ENCODE measurements at places on chromosomes 16 and 17.

GRCh38 chr16:11682655-11683096 lies 14.4 kb downstream of the SNN start:
- DNase-seq = no peak

DNA sequence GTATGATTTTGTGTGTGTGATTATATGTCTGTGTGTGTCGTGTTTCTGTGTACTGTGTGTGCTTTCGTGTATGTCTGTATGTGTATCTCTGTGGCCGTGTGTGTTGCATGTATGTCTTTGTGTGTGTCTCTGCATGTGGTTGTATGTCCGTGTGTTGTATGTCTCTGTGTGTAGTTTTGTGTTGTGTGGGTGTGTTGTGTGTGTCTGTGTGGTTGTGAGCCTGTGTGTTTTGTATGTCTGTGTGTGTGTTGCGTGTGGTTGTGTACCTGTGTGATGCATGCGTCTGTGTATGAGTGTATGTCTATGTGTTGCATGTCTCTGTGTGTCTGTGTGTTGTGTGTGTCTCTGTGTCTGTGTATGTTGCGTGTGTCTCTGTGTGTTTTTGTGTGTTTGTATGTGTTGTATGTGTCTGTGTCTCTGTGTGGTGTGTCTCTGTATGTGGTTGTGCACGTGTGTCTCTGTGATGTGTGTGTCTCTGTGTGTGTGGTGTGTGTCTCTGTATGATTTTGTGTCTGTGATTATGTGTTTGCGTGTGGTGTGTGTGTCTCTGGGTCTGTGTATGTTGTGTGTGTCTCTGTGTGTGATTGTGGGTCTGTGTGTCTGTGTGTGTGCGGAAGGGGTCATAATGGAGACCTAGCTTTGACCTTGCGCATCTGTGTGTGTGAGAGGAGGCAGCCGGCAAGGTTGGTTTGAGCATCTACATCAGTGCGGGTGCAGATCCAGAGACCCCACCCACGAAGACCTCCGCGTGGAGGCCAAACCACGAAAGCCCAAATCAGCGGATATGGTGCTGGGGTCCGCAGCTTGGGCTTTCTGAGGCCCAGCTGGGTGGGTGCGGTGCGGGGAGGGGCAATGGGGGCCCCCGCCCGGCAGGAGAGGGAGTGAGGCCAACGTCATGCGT lies 212.6 kb upstream of the GSE1 start:
- DNase-seq = no peak

DNA sequence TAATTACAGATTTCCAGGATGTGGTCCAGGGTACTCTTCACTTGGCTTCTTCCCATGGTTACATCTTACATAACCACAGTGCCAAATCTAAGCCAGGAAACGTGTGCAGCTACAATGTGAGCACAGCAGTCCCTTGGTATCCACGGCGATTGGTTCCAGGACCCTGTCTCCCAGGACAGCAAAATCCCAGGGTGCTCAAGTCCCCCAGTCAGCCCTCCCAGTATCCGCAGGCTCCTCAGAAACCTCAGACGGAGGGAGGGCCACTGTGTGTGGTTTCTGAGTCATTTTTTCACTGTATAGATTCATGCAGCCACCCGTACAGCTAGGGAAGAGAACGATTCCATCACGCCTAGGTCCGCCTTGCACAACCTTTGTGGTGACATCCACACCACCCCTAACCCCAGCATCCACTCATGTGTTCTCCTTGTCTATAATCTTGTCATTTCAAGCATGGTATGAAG lies 11.1 kb upstream of the ATP2C2 start:
- no peak for DNase-seq

- no peak for DNase-seq
These were observed 1.1 kb upstream of the KIFC3 start for GRCh38 chr16:57803134-57803990.

DNA sequence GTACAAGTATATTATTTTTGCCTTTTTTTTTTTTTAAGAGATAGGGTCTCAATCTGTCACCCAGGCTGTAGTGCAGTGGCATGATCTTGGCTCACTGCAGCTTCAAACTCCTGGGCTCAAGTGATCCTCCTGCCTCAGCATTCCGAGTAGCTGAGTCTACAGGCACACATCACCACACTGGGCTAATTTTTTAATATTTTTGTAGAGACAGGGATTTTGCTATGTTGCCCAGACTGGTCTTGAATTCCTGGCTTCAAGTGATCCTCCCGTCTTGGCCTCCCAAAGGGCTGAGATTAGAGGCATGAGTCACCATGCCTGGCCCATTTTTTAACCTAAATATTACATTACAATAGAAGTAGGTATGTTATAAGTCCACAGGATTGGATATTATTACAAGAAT lies 3.2 kb downstream of the TERB1 start:
- DNase-seq = no peak

DNA sequence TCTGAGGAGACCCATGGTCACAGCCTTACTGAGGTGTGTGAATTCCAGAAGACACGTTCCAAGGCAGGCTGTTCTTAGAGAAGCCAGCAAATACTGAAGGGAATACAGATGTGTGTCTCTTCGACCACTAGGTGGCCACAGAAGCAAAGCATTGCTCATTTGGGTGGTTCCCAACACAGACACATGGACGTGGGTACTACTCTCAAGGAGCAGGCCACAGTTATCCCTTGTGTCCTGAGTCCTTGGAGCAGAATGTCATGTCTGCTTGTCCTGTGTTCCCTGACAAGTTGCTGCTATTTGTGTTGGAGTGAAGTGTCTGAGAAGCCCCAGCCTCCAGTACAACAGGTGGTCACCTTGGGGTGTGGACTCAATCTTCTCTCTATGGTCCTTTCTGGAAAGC lies 30.3 kb downstream of the HMOX2 start:
- peak; percentile 49 for DNase-seq

DNA sequence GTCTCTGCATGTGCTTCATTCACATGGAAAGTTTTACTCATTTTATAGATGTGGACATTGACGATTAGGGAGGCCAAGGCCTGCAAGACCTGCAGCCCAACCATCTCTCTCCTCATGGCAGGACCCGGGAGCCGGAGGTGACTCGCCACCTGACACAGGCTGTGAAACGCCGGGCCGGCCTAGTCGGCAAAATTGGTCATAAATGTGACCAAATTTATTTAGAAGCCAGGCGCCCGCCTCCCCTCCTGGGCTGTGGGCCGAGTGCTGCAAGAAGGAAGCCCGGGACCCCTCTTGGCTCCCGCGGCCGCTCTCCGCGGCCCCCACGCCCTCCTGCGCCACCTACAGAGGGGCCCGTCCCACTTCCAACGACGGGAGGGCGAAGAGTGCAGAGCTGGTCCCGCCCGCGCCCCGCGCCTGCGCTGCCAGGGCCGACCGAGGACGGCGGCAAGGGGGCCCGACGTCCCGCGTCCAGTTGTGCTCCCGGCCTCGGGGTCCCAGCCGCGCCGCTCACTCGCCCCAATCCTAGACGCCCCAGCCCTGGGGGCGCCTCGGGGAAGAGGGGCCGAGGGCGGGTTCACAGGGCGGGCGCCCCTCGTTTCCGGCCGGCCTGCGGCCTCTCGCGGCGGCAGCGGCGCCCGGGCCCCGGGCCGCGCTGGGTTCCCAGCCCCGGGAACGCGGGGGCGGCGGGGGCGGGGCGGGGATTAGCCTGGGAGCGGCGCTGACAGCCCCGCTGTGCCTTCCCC lies 47.5 kb downstream of the WNT3 start:
- peak; percentile 45 for DNase-seq

DNA sequence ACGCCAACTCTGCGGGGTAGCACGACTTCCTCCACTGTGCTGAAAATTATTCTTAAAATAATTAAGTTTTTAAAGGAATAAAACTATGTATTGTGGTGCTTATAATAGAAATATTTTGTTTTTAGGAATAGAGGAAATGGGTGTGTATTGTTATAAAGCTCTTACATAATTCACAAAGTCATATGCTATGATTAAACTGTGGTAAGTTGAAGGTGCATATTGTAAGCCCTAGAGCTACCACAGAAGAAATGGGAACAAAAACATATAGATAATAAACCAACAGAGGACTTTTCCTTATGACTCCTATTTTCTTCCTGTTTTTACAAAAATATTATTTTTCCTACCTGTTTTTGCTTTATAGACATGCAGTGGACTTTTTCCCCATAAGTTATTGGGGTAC lies 4.3 kb upstream of the SLFN11 start:
- DNase-seq = no peak

- no peak for DNase-seq
These were observed 4.8 kb downstream of the DCAKD start for GRCh38 chr17:45046537-45047125.

DNA sequence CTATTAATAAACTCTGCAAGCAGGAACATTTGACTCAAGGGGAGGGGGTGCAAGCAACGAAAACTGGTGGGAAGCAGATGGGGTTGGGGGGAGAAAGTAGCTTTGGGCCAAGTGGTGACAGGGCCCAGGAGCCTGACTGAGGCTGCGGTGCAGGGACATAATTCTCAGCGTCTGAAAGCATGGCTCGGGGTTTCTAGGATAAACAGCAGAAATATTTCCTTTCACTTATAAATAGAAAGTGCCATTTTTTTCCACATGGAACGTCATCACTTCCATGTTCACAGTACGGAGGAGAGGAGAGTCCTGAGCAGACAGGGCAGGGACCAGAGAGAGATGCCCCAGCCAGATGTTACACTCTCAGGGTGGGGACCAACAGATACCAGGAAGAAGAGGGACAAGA lies 197.1 kb downstream of the ZFHX3 start:
- DNase-seq = no peak

DNA sequence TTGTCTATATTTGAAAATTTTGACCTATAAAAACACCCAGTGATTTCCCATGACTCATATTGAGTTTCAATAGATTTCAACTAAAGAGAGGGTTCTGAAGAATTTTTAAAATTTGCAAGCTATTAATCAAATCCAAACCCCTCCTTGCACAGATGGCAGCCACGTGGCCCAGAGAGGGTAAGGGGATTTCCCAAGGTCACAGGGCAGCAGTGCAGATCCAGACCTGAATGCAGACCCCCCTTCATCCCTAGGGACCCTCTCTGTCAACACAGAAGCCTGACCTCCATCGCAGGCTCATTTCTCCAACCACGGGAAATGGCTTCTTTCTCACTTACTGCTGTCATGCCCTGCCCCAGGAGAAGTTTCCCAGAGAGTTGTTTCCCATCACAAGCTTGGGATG lies 24.7 kb upstream of the CES5A start:
- no peak for DNase-seq

DNA sequence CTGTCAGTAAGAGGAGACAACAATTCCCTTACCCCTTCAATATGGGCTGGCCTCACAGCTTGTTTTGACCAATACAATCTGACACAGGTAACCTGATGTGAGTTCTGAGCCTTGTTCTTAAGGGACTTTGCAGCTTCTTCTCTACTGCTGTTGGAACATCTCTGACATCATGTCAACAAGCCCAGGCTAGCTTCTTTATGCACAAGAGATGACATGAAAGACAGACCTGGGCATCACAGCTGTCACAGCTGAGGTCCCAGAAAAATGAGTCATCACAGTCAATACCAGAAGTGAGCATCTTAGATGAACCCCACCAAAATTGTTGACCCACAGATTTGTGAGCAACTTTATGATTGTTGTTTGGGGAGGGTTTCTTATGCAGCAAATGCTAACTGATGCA lies 431.7 kb upstream of the PSMD7 start:
- DNase-seq = no peak

- DNase-seq = no peak
These were observed 167.1 kb upstream of the KIF2B start for GRCh38 chr17:53655591-53655990.

- DNase-seq = no peak
These were observed 61.1 kb downstream of the SOCS1 start for GRCh38 chr16:11194913-11195312.

- no peak for DNase-seq
These were observed 22.2 kb upstream of the CLEC18A start for GRCh38 chr16:69928856-69929400.

- no peak for DNase-seq
These were observed 4.3 kb upstream of the WIPI1 start for GRCh38 chr17:68461589-68461988.

- no peak for DNase-seq
These were observed 68.4 kb downstream of the CMC2 start for GRCh38 chr16:80938004-80938878.

- DNase-seq = no peak
These were observed 12.8 kb upstream of the SLC38A8 start for GRCh38 chr16:84055366-84055765.

DNA sequence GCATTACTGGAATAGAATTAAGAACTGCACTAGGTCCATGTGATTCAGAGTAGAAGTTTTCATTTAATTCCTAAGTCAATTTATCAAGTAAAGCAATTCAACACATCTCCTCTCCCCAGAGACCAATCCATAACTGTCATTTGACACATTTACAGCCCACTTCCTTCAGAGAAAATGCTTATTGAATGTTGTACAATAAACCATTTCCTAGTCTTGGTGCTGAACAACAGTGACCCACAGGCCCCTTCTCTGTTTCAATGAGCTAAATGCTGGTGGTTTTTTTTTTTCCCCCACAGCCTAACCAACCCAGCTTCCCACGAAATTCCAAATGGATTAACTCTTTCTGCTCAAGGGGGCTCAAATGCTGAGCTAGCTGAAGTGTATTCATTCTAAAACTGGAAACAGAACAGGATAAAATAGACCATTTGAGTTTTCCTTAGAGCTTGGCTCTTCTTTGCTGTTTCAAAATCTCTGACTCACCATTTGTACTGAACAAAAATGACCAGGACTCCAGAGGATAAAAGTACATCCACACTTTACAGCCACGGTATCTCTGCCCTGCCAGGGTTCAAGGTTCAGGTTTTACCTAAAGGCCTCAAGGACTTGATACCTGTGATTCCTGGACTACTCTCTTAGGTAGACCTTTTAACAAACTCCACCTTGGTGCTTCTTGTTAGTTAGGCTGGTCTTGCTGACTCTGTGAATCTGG lies 62.3 kb downstream of the TMEM100 start:
- no peak for DNase-seq
